ENCODE measurements at places on chromosomes 2 and 18.

GRCh38 chr2:155026651-155027174, 328.2 kb downstream of the KCNJ3 start:
- DNase-seq = no peak

DNA sequence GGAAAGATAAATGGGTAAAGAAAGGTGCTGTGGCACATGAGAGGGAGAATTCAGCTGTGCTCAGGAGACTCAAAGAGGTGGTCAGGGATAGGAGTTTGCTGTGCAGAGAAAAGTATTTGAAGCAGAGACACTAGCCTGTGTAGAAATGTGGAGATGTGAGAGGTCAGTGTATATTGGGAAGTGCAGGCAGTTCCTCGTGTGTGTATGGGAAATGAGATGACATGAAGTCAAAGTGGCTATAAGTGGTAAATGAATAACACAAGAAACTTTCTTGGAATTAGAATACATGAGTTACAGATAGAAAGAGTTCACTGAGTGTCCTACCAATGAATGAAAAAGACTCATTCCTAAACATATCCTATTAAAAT, 11.6 kb downstream of the MAP3K20 start:
- DNase-seq = no peak

DNA sequence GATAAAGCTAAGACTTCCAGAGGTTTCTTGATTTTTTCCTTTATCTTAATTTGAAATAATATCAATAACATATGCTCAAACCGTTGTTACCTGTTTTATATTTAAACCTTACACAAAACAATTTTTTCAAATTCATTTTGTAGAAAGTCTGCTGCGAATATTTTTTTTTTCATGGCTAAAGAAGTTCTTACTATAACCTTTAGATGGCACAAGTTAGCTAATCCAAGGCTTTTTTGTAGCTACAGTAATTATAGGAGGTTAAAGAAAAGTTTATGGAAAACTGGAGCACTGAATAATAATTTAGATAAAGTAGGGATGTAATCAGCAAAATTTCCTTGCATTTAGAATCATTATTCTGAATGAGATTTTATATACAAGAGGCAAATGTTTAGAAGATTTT, 78.0 kb upstream of the PNPT1 start:
- no peak for DNase-seq

DNA sequence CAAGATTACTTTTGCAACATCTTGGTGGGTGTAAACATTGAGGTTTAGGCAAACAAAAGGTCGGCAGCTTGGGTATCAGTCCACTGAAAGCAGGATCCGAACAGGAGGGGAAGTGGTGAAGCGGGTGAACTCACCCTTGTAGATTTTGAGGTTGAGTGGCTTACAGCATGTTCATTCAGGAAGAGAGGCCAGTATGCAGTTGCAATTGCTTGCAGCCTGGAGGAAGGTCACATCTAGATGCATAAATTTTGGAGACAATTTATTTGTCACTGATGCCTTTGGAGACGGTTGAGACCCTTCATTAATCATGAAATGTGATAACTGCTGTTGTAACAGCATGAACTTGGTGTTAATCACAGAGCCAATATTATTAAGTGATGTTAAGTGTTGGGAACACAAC, 131.1 kb downstream of the LTBP1 start:
- no peak for DNase-seq

DNA sequence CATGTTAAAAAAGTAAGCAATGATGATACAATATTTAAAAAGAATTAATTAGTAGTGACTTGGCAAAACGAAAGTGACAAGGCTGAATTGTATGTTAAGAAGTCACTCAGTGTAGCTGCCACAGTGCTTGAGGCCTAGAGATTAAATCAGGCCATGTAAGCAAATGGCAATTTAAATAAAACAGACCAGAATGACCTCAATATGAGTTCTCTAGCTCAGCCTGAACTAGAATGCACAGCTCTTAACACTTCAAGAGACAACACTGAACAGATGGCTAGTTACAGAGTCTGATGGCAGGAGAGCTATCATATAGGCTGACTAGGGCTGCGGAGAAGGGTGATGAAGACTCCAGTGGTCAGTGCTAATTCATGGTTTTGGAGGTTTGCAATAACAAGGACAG, 117.9 kb upstream of the ZBTB14 start:
- no peak for DNase-seq

DNA sequence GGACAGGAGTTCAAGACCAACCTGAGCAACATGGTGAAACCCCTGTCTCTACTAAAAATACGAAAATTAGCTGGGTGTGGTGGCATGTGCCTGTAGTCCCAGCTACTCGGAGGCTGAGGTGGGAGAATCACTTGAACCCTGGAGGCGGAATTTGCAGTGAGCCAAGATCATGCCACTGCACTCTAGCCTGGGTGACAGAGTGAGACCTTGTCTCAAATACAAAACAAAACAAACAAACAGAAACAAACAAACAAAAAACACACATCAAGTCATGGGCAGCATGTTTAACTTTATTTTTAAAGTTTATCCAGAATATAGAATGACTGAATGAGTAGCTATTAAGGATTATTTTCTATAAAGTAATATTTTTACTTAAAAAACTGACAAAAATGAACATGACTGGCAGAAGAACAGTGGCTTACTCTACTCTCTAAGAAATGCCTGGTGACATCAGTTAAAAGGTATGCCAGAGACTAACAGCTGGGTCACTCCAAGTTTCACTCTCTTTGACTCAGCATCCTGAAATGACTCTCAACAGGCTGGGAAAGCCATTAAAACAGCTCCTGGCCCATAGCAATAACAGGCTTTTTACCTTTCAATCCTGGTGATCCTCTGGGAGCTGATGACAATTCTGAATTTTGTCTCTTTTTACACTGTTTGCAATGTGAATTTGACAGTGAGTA, 281.6 kb upstream of the STON1 start:
- DNase-seq = no peak

DNA sequence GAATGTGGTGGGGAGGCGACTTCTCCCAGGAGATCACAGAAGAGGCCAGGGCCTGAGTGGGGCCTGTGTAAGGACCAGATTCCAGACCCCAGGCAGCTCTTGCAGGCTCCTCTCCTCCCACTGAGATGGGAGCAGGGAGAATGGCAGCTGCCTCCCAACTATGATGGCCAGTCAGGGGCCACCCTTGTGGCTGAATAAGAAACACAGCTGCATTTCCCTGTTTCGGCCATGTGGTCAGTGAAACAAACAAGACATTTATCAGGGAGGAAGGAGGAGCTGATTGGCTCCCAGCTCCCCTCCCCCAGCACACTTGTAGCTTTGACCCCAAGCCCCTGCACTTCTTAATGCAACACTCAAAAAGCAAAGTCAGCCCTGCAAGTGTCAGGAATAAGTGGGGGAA, 143.5 kb downstream of the CELF4 start:
- DNase-seq = no peak

- DNase-seq = no peak
Measured at GRCh38 chr2:111687911-111688310, 196.1 kb downstream of the ANAPC1 start.

DNA sequence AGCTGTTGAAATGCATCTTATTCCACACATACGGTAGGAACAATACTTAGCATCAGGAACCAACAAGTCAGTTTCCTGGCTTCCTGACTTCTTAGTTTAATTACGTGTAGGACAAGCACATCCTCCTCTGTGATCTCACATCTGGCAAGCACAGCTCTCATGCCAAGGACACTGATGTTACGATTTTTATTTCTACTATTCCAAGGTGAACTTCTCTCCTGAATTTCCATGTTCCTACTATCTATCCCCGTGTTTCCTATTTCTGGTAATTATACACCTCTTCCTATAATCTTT, 374.0 kb downstream of the NCKAP5 start:
- DNase-seq = no peak

DNA sequence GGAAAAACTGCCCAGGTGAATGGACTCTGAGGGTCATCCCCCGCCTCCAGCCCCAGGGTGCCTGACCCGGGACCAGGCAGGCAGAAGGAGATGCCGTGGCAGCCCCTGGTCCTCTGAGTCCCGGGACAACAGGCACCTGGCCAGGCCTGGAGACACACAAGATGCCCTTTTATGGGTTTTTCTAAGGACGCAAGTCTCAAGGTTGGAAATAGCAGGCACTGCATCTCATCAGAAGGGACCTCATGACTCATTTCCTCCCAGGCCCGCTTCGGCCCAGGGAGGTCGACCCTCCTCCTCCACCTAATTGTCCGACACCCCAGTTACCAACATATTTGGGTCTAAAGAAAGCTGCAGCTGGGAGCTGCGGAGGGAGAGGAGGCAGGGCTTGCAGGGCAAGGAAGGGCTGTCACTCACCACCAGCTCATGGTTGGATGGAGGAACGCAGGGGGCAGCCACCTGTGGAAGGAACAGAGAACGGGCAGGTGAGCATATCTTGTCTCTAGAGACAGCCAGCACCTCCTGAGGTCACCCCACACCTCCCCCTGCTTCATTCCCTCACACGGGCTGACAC, 82.9 kb downstream of the TNS1 start:
- DNase-seq = no peak

DNA sequence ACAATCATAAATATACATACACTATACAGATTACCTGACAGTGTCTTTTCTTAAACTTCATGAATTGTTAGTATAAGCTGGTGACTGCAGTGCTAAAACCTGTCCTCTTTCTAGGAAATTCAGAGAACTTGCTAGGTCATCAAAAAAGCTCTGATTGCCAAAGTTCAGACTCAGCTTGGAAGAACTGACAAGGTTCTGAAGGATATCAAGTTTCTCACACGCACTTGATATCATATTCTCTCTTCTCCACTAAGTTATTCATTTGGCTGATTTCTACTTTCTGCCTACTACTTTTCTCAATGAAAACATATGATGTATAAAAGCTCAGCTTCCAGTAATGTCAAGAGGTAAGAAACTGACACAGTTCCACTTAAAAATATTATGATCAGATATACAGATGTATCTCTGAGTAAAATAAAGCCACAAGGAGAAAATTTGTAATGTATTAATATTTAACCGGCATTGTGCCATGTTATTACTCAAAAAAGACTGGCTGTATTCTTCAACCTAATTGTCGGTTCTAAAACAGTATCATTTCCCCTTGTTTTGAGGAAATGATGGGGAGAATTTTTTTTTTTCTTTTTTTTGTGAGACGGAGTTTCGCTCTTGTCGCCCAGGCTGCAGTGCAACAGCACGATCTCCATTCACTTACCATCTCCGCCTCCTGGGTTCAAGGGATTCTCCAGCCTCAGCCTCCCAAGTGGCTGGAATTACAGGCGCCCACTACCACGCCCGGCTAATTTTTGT, 2.4 kb downstream of the OSBPL1A start:
- DNase-seq = no peak

DNA sequence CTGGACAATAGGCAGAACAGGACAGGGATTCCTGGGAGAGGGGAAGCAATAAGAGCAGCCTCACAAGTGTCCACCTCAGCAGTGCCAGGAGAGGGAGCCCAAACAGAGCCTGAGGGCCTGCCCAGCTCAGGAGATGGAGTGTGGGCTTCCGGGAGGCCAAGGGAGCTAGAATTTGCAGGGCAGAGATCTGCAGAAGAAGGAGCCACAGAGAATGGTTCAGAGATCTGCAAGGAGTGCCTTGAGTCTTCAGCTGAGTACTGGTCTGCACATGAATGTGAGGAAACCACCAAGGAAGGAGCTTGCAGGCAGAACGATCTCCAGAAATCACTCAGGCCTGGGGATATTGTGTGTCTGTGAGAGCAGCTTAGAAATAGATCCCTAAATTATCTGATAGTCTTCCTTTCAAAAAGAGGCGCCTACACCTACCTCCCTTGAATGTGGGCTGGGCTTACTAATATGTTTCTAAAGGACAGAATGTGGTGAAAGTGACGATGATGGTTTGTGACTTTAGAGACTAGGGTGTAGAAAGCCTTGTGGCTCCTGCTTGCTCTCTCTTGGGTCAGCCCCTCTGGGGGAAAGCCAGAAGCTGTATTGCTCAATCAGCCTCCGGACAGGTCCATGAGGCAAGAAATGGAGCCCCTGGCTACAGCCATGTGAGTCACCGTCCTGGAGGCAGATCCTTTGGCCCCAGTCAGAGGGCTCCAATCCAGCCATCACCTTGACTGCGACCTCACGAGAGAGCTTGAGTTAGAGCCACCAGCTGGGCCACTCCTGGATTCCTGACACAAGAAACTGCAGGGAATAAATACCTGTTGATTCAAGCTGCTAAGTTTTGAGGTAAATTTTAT, 7.6 kb upstream of the LPIN1 start:
- DNase-seq = no peak

- DNase-seq = no peak
Measured at GRCh38 chr18:45517181-45517741, 98.0 kb upstream of the SLC14A2 start.

- DNase-seq = no peak
Measured at GRCh38 chr2:24617424-24617823, 126.4 kb downstream of the NCOA1 start.

DNA sequence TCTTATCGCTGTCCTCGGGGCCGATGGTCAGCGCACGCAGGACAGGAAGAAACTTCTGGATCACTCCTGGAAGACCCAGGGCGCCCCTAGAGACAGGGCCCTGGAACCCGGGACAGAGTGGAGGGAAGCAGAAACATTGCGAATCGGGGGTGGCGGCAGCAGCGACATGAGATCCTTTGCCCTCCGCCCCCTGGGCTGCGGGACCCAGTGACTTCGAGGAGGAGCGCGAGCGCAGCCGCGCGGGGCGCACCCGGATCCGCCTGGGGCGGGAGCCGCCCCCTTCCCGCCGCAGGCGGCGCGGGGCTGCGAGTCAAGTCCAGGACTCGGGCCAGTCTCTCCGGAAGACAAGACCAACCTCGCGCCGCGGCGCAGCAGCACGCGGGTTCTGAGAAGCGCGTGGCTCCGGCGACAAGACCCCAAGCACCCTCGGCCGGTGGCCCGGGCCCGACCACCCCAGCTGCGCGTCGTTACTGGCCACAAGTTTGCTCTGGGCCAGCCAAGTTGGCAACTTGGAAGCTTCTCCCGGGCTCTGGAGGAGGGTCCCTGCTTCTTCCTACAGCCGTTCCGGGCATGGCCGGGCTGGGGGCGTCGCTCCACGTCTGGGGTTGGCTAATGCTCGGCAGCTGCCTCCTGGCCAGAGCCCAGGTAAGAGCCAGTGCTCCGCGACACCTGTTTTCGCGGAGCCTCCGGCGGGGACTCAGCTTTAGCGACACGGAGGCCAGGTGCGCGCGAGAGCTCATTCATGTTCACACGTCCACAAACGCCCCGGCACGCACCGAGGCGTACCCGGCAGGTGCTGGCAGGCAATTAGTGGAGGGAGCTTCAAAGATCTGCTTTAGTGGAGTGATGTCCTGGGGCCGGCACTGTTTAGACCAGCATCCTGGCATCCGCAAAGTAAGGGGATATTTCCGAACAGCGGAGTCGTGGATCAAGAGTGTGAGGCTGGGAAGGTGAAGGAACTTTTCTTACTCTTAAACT, at the start of gene PTH2R:
Gene PTH2R, plus strand, starts transcription at position 319 of the 978 bp plus-strand sequence. Its CDS starts 252 bp downstream, at position 571.
- no peak for DNase-seq

DNA sequence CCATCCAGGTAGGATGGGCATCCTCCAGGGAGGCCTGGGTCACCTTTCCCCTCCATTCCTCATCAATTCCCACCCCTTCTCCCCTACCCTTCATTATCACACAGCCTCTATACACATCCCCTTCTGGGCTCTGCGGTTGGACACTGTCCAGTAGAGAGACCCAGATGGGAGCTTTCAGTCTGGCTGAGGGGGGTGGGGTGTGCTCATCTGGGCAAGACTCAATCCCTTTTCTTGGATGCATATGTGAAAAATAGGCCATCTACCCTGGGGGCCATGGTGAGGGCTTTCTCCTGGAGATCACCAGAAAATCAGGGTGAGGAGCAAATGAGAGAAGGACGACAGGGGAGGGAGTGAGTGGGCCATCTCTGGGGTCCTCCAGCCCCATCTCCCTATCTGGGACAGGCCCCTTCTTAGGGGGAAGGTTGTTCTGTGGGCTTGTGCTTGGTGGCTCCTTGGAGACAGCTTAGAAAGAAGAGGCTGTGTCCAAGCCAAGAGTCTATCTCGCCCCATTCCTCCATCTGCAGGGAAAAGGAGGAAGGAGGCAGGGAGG, 160.1 kb downstream of the DYSF start:
- no peak for DNase-seq

Data from activated T-helper 1 cell treated with anti-CD3 and anti-CD28 coated beads, Interleukin-12 subunit alpha, Interleukin-12 subunit beta, Interleukin-2, Interleukin-4 antibody, amounts not matched to agents 30 ng/mL and 10 ng/mL and 1 ng/mL, durations not matched to agents 14 hours and 24 hours and 36 hours (primary cell).